ENCODE measurements at places on chromosomes 5 and 9.
A peak's percentile ranks its signal among the peaks of the same experiment; 100 is the strongest.

DNA sequence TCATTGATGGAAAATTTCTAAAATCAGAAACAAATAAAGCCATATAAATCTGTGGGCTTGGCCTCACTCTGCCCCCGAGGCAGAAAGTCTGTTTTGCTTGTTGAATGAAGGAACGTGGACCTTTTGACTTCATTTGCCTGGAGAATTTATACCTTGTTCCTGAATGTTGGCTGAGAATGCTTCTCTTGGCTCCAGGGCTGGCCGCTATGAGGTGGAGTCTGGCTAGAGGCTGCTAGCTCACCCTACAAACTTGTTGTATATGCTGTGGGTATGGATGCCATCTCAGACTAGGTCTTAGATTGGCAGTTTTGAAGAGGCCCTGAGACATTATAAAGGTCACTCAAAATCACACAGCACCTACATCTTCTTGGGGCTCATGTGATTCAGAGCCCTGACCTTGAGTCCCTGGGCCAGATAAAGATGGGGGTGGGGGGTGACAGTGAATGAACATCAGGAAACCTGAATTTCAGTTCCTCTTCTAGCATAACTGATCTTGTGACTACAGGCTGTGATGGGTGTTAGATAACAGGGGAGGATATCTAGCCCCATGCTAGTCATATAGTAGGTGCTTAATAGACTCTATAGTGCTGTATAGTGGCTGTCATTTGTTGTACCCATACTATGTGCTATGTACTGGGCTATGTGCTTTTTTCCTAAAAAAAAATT lies 2.8 kb downstream of the GM2A start:
- DNase-seq = no peak

GRCh38 chr5:80191991-80192398 lies 63.9 kb downstream of the SERINC5 start:
- peak; percentile 81 for DNase-seq

- no peak for DNase-seq
Measured at GRCh38 chr5:58972301-58972700, 389.4 kb downstream of the RAB3C start.

DNA sequence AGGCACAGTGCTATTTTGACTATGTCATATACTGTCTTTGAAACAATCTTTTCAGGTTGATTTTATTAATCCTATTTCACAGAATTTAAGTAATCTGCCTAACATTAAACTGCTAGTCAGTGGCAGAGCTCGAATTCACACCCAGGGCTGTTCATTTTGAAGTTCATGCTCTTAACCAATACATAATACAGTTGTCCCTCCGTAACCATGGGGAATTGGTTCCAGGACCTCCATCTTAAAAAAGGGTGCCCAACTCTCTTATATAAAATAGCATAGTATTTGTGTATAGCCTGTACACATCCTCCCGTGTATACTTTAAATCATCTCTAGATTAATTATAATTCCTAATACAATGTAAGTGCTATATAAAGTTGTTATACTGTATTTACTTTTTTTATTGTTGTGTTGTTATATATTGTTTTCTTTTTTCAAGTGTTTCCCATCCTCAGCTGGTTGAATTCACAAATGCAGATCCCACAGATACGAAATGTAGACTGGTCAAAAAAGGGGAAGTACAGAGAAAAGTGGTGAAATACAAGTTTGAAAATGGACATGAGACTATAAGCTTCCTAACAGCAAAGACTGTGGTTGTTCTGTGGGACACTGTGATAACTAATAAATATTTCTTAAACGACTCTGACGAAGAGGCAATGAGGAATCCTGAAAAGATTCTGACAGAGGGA lies 18.3 kb downstream of the RFX3 start:
- DNase-seq = no peak

DNA sequence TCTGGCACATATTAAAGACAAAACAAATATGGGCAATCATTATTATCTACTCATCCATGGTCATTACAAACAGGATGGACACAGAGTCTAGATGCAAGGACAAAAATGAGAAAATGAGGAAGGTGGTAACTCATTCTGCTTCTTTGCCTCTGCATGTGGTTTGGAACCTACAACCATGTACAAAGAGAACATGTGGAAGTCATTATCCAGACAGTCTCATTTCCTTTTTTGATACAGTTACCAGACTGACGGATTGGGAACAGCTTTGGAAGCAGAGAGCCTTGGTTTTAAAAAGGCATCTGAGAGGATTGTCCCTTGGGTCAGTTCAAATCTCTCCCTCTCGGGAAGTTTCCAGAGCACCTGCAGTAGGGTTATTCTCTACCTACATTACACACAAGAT lies 433.4 kb upstream of the TNC start:
- no peak for DNase-seq

- DNase-seq = peak; percentile 73
Measured at GRCh38 chr9:124110307-124110915, 98.8 kb downstream of the LHX2 start.

DNA sequence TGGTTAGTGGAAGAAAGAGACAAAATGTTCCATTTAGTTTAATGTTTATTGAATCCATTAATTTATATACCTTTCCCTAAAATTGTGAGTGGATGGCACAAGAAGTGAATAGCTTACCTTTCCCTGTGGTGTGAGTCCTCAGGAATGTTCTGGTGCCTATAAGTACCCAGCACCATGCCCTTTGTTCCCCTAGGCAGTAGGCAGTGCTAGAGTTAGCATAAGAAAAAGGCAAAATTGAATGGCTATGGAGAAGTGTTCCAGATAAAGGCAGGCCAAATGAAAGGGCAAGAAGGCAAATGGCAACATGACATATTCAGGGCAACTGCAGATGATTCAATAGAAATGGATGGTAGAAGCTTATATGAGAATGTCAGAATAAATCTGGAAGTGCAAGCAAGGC lies 370.8 kb upstream of the PTGER4 start:
- DNase-seq = peak; percentile 31

- no peak for DNase-seq
Measured at GRCh38 chr5:112125903-112126302, 293.2 kb downstream of the EPB41L4A start.

GRCh38 chr9:94746541-94747370 lies 20.3 kb downstream of the AOPEP start:
- no peak for DNase-seq

GRCh38 chr5:172839669-172840431 lies 5.8 kb downstream of the ERGIC1 start:
- no peak for DNase-seq

DNA sequence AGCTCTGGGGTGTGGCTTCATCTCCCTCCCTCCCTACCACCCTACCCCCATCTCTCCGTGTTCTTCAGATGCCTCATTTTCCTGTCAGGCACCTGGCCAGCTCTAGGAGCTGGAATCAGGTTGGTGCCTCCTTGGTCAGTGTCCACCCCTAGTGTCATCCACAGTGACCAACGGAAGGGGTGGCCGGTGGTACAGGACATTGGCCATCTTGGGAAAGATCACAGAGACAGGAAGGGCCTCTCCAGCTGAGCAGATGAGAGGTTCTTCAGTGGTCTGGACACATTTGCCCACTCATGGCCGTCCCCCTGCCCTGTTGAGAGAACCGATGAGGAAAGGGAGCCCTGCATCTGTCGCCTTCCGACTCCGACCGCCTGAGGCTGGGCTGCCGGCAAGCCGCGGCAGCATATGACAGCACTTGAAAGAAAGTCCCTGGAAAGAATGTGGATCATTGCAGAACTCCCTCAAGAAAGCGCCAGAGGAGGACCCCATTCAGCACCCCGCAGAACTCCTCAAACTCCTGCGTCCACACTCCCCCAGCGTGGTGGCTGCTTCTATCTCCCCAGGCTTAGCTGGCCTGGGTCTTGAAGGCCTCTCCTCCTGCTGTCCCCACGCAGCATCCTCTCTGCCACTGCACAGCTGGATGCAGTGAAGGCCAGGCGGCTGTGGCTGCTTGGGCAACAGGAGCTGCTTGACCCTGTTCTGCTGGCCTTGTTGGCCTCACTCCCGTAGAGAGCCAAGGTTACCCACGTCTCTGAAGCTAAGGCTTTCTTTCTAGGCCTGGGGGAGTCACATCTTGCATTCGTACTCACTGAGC lies 1.9 kb upstream of the CLPTM1L start:
- no peak for DNase-seq

DNA sequence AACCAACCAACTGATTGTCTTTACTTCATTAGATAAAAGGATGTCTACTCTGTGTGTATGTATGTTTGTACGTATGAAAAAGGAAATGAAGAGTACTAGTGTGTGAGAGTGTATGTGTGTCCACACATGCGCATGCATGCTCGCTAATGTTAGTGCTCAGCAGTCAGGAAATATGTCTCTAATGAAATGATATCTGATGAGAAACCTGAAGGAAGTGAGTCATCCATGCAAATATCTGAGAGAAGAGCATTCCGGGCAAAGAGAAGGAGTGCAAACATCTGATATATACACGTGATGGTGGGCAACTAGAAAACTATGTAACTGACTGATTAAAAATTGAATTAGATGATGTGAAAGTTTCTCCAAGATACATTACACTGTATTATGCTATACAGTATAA lies 29.6 kb upstream of the UGCG start:
- DNase-seq = no peak

- no peak for DNase-seq
Measured at GRCh38 chr5:97363577-97363976, 180.5 kb upstream of the RIOK2 start.

- no peak for DNase-seq
Measured at GRCh38 chr9:8437876-8438275, 638.3 kb upstream of the DMAC1 start.

- DNase-seq = no peak
Measured at GRCh38 chr5:43973318-43973717, 370.3 kb downstream of the NNT start.

- DNase-seq = no peak
Measured at GRCh38 chr5:1793966-1794900, 5.4 kb downstream of the MRPL36 start.

DNA sequence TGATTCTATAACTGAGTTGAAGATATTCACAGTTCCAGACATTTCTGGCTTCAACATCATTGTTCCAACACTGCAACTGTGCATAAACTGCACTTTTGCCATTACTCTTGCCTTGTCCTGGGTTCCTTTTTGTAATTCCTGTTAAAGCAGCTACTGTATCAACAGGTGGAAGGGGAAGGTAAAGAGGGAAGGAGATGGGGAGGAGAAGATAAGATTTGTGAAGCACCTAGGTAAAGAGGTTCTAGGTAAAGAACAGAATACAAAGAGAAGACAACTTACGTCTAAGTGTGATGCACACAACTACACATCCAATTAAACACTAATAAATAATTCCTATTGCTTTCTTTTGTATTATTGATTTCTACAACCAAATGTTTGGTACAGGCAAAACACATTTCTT lies 36.2 kb downstream of the LEAP2 start:
- DNase-seq = no peak

DNA sequence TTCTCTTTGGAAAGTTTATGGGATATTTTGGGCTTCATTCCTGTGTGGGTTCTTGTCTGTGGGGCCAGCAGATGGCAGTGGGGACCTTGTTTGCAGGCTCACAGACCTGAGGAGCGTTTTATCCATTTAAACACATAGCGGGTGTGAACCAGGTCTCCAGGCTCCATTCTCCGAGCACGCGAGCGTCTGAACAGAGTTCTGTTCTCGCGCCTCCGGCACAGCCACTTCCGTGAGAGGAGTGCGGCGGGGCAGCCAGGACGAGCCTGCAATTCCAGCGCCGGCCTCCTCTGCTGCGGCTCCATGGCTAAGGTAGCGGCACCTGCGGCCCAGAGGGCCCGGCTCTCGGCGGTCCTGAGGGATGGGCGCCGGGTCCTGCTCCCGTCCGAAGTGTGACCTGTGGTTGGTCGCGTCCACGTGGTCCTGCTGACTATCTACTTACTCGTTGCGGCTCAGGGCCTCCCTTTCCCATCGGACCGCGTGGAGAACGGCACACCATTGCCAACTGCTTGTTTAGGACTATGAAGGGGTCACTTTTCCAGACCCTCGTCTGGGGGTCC lies 7.3 kb downstream of the NRARP start:
- DNase-seq = peak; percentile 71

DNA sequence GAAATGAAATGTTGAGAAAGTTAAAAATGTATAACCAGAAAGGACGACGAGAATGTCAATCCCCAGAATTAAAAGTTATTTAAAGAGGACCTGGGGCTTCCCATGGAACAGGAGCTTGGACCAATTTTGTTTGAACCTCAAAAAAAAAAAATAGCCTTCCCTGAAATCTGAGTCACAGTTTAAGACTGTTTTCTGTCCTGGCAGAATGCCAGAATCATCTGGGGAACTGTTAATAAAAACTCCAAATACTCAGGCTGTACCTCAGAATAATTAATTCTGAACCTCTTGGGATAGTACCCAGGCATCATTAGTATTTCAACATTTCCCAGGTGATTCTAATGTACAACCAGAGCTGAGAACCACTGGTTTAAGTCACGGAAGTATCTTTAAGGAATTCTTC lies 102.2 kb upstream of the SLCO6A1 start:
- DNase-seq = no peak

- DNase-seq = no peak
Measured at GRCh38 chr5:176527246-176528222, 9.7 kb downstream of the RNF44 start.

DNA sequence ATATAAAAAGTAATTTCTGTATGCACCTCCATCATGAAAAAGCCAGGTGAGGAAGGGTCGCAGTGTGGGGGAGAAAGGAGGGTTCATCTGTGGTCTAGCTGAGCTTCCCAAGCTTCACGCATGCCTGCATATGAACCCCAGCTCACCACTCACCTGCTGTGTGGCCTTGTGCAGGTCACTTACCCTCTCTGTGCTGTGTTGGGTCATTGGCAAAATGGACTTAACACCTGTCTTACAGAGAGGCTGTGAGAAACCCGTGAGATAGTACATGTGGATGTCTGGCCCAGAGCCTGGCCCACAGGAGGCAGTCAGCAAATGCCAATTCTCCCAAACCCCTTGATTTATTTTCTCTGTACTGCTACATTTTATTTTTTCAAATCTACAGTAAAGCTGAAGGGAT lies 88.9 kb downstream of the GABBR2 start:
- DNase-seq = no peak

DNA sequence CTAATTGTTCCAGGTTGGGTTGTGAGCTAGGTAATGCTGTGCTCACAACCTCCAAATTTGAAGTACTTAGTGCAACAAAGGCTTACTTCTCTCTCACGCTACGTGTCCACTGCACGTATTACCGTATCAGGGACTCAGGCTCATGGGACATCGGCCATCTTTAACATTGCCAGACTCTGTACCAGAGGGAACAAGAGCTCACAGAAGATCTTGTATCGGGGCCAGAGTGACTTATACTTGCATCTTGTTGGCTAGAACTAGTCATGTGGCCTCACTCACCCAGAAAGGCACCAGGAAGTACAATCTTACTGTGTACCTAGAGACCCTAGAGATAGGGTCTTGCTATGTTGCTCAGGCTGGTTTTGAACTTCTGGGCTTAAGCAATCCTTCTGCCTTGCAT lies 81.1 kb upstream of the KLF9 start:
- no peak for DNase-seq

DNA sequence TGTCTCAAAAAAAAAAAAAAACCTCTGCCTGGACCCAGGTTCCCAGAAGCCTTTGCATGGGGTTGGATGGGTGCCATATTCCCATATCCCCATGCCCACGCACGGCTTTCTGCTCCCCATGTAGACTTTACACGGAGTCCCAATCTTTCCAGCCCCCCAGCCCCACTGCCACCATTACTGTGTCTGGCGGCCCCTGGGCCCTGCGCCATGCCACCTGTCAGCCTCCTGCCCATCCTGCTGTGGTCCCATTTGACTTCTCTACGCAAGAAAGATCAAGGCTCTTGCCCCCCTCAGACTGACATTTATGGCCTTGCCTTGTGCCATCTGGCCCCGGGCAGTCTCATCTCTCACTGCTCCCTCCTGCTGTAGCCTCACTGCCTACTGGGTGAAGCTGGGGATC lies 6.5 kb upstream of the AK1 start:
- DNase-seq = no peak

All from H9 (cell line).